NAMALWA (cell line): ENCODE measurements at places on chromosomes 1 and 21.

DNA sequence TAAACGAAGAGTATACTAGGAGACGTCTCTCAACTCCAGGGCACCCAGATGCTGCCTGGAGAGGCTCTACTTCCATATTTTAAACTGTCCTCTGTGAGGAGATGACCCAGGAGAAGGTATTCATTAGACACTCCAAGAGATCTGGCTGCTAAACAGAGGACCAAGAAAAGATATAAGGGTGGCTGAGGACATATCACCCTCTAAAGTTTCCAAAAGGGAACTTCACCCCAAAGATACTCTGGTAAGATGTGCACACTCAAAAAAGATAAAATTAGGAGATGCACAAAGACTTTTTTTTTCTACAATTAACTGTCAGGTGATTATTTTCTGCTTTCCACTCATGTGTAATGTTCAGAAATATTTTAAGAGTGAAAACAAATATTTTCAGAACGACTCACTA, 1.4 kb downstream of the ZNF670 start:
- peak; percentile 30 for DNase-seq

DNA sequence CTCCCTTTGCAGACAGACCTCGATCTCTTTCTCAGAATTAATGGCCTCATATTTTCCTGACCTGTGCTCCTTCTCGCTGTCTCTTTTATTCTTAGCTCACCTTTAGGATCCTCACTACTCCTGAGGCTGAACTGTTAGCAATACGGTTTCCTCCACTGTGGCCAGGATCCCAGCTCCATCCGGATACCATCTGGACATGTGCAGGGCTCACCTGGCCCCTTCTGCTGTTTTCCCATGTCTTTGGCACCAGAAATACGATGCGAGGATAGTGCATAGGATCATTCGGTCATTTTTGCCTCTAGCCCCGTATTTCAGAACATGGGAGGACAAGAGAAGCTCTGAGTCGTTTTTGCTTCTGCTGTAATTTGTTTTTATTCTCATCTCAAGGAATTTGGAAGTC, 108.5 kb upstream of the KIF26B start:
- no peak for DNase-seq

DNA sequence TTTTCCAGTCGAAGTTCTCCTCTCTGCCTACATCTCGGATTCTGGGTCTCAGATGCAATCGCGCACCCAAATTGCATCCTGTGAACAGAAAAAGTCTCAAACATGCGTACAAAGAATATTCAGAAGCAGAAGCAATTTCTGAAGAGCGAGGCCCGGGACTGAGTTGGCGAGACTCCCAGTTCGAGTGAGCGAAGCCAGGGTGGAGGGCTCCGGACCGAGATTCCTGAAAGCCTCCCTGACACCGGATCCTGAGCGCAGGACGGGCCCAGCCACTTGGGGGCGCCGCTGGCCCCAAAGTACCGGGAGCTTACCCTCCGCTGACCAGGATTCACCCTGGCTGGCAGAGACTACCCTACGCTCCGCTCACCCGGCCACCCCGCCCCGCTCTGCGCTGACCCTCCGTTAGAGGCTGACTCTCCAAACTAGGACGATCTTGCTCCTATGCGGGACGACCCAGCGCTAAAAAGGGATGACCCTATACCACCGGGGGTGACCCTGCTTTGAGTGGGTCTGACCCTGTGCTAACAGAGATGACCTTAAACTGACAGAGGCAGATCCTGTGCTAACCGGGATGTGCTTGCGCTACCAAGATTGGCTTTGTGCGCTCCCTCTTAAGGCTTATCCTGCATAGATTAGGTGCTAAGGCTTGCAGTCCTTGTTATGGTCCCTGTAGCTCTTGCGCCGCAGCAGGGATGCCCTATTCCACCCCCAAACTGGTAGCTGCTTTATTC, 12.1 kb downstream of the FOXD2 start:
- DNase-seq, result no peak

GRCh38 chr1:10530756-10531495, 56.2 kb downstream of the PEX14 start:
- DNase-seq, result no peak

GRCh38 chr1:89800022-89800655, 20.7 kb upstream of the LRRC8D start:
- no peak for DNase-seq

DNA sequence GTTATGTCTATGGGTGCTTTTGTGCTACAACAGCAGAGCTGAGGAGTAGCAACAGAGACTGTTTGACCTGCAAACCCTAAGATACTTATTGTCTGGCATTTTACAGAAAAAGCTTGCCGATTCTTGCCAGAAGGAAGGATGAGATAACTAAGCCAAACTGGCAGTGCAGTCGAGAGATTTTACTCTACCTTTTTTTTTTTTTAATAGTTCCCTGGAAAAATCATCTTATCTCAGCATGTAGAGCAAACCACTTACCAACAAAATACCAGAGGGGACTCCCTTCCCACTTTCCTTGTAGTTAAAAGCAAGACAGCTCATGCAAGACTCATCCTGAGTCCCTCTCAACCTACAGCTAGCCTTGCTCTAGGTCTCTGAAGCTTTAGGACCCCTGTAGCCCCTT, 132.9 kb downstream of the SYT2 start:
- no peak for DNase-seq

- DNase-seq, result no peak
These were observed 31.9 kb upstream of the NRDC start for GRCh38 chr1:51910221-51911000.

- no peak for DNase-seq
These were observed 5.7 kb downstream of the UBXN11 start for GRCh38 chr1:26300578-26301275.

GRCh38 chr1:115677565-115677964, 35.8 kb downstream of the VANGL1 start:
- no peak for DNase-seq

- DNase-seq, result no peak
These were observed 85.0 kb downstream of the PLPPR5 start for GRCh38 chr1:98919652-98920051.

DNA sequence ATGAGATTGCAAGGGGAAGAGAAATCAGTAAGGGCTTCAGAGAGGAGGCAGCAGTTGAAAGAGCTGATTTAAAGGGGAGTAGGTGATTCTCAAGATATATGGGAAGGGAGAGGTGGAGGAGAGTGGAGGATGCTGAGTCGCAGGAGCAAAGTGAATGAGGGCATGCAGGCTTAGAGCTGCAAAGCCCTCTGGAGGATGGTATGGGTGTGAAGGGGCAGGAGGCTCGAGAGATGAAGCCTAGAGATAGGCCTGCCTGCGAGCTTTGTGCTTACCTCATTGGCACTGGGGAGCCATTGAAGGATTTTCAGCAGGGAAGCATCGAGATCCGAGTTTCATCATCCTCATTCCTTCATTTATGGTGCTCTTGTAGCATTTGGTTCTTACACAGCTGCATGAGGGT, 15.8 kb upstream of the SH2D2A start:
- no peak for DNase-seq

DNA sequence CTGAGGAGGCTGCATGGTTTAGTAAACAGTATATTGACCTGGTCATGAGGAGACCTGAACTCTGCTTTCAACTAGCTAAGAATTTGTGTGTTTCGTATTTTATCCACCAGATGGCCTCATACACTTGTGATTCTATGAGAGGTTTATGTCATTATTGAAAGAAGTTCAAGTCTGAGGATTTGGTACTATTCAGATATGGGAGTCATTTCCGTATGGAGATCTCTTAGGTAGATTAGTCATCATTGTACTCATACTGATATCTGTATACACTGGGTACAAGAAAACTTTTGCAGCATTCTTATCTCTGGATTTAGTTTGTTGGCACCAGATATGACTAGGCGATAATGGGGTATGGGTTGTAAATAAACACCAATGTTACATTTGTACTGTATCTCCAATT, 26.6 kb downstream of the ATF6 start:
- peak; percentile 86 for DNase-seq
